ENCODE measurements at places on chromosomes 11 and 22. TPM values are rescaled to one million over a fixed set of nuclear protein-coding genes. Genes with fewer than 3 reads are reported as not detected.

Gene HTR3B
- total RNA-seq, result not detected

Gene ARVCF
- total RNA-seq, result 0.91 TPM

Gene ACAT1
- total RNA-seq, result 86.3 TPM

Gene UPK3A
- total RNA-seq, result not detected

Gene DEPDC7
- 9.1 TPM for total RNA-seq

Gene NLRP14
- not detected for total RNA-seq

Gene F2
- total RNA-seq, result 2.2 TPM

Gene ASRGL1
- total RNA-seq, result 13.5 TPM

Gene OR10A2
- total RNA-seq, result not detected

Gene EMID1
- total RNA-seq, result not detected

Gene DDI1
- not detected for total RNA-seq

Gene DKK3
- 16.2 TPM for total RNA-seq

Gene GLYATL2
- total RNA-seq, result not detected

Gene KCNK7
- 0.22 TPM for total RNA-seq

Gene TRIM29
- total RNA-seq, result 16.8 TPM

Gene HIPK3
- 11.2 TPM for total RNA-seq

Gene DEFB131B
- not detected for total RNA-seq

Gene OR6T1
- not detected for total RNA-seq

Gene RCE1
- total RNA-seq, result 32.2 TPM

Gene PYGM
- 0.73 TPM for total RNA-seq

Gene RPUSD4
- total RNA-seq, result 18.5 TPM

Gene PRRG4
- 1.2 TPM for total RNA-seq

Gene COX8A
- total RNA-seq, result 940 TPM

Gene DEUP1
- not detected for total RNA-seq

Gene TEAD1
- total RNA-seq, result 37.9 TPM

Gene KCTD21
- 7.5 TPM for total RNA-seq

Gene SCUBE1
- total RNA-seq, result 0.15 TPM

Gene NTM
- total RNA-seq, result not detected

Gene APOL5
- not detected for total RNA-seq

Gene NEFH
- total RNA-seq, result not detected

Gene SHISAL1
- total RNA-seq, result 4.9 TPM
